Thoracic aorta (tissue), 2 donors: ENCODE measurements at places on chromosomes 11 and 22. TPM values are rescaled to one million over a fixed set of nuclear protein-coding genes. Genes with fewer than 3 reads are reported as not detected.

- no peak for DNase-seq
These were observed 7.3 kb downstream of the HEPHL1 start for GRCh38 chr11:94028436-94028835.

DNA sequence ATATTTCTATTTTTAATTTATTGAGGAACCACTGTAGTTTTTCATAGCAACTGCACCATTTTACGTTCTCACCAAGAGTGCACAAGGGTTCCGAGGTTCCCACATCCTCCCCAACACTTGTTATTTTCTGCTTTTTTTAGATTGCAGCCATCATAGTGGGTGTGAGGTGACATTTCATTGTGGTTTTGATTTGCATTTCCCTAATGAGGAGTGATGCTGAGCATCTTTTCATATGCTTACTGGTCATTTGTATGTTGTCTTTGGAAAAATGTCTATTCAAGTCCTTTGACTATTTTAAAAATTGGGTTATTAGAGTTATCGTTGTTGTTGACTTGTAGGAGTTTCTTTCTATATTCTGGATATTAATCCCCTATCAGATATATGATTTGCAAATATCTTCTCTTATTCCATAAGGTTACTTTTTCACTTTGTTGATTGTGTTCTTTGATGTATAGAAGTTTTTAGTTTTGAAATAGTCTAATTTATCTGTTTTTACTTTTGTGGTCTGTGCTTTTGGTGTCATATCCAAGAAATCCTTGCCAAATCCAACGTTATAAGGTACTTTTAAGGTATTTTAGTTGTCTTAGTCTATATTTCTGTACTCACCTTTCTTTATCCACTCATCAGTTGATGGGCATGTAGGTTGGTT, 9.0 kb downstream of the NEAT1 start:
- DNase-seq, result no peak

DNA sequence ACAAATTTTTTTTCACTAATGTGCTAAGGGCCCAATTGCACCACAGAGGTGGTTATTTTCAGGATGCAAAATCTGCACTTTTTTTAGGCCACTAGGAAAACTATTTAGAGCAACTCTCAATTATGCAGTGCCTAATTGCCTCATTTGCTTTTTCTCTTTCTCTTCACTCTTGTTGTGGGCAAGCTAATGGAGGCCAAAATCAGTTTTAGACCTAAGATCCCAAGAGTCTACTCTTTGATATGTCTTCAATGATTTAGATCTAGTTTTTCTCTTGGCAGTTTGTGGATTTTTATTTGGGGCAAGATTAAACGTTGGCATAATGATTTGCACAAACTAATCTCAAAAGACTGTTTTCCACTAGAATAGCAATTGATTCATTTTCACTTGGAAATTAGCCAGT, 1996.9 kb downstream of the LRRC4C start:
- no peak for DNase-seq

GRCh38 chr11:127458561-127458960, 458.0 kb upstream of the KIRREL3 start:
- DNase-seq, result no peak

GRCh38 chr11:24391167-24391566, 105.7 kb upstream of the LUZP2 start:
- DNase-seq, result no peak

DNA sequence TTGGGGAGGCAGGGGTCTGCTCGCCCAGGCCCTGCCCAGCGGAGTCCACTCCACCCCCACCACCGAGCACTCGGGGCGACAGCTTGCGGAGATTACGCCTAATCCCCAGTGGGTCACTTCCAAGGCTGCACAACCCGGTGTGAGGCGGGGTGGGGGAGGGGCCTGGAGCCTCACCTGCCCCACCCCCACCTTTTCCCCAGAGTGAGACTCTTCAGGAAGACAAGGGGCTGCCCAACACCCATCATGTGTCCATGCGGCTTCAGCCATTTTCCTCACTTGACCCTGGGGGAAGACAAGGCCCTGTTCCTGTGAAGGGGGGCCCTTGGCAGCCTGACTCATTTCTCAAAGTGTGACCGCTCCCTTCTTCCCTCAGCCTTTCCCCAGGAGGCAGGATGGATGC, 12.5 kb downstream of the SYNGR1 start:
- no peak for DNase-seq

GRCh38 chr22:49088801-49089791, 738.6 kb downstream of the BRD1 start:
- no peak for DNase-seq

GRCh38 chr11:78652843-78653239, 78.2 kb upstream of the NARS2 start:
- no peak for DNase-seq

- DNase-seq, result no peak
These were observed 55.0 kb downstream of the DNAJC24 start for GRCh38 chr11:31424652-31425051.

- no peak for DNase-seq
These were observed 69.3 kb downstream of the KCNC1 start for GRCh38 chr11:17803754-17804334.

GRCh38 chr11:31810779-31811647, at the start of gene PAX6:
PAX6 (minus strand) TSS chr11:31811322; CDS start chr11:31806411, 4,911 bp downstream.
- DNase-seq, result no peak

DNA sequence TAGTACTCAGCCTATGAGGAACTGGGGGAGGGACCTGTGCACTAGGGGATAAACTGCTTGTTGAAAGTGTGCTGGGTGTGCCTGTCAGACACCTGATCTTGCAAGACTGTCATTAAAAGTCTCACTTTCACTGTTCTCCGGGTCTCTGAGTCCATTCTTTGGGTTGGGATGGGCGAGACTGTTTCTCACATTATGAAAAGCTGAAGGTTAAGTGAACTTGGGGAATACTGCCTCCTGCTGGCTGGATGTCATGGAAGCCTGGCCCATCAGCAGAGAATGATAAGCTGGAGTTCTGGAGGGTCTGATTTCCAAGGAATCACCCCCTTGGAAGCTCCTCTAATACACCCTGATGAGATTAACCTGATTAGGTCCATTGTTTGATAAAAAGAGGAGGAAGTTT, 9.0 kb upstream of the VPREB1 start:
- DNase-seq, result no peak

- DNase-seq, result no peak
These were observed 145.5 kb upstream of the BLID start for GRCh38 chr11:122261546-122261945.

- no peak for DNase-seq
These were observed 41.9 kb downstream of the SVIP start for GRCh38 chr11:22787551-22788162.

- no peak for DNase-seq
These were observed 51.5 kb downstream of the NEU3 start for GRCh38 chr11:75040167-75040770.

GRCh38 chr11:115580927-115581680, 76.9 kb upstream of the CADM1 start:
- DNase-seq, result no peak

DNA sequence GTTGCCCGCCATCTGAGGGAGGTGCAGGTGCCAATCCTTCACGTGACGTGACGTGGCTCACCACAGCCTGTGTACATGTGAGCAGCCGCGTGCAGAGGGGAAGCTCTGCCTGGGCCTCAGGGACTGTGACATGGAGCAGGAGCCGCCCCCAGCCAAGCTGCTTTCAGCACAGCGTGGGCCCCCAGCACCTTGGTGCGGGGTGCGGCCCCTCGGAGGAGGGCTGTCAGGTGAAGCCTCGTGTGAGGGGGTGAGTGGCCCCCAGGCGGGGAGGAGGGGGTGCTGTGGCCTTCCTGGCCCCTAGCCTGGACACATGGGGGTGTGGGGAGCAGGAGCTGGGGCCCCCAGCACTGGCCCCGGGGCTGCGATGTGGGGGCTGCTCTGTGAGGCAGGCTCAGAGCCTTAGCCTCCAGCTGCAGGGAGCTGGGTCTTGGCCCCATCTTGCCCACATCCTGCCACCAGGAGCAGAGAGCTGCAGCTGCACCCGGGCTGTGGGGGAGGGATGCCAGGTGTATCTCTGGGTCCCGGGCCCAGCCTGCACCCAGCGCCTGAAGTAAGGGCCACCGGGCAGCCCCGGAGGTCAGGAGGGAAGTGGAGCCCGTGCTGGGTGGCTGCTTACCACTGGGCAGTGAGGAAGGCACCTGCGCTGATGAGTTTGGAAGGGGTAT, at the start of gene ADORA2A:
TSS of gene ADORA2A (plus strand) at position 100 of the 665 bp plus-strand sequence. CDS start 5,806 bp downstream, outside the sequence.
- DNase-seq, result no peak

DNA sequence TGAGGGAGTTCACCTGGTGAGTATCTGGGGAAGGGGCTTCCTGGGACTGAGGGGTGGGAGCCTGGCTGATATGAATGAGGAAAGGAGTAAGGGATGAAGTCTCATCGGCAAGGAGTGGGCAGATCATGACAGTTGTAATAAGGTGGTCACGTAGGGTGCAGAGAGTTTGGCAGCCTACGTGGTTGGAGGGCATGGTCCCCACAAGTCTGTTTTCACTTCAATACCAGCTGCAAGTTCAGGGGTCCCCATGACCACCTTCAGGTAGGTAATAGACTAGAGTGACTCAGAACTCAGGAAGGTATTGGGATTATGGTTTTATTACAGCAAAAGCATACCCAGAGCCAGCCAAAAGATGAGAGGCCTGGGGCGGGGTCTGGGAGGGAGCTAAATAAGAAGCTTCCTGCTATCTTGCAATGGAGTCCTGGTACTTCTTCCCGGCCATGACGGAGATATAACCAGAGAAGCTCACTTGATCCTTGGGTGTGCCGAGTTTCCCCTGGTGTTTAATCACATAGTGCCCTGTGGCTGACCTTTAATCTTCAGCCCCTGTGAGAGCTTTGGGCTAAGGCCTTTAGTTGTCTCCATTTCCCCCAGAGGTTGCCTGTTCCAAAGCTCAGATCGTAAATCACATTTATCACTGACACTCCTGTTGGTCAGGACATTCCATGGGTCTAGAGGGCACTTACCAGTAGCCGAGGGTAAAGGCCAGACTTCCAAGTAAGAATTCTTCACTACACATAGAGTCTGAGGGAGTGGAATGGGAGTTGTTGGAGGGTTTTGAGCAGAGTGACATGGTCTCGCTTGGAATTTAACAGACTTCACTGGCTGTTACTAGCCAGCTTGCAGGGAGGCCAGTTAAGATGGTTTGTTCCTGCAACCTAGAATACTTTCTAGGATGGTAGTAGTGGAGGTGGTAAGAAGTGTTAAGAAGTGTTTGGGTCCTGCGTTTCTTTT, 9.1 kb downstream of the SLC3A2 start:
- DNase-seq, result no peak

DNA sequence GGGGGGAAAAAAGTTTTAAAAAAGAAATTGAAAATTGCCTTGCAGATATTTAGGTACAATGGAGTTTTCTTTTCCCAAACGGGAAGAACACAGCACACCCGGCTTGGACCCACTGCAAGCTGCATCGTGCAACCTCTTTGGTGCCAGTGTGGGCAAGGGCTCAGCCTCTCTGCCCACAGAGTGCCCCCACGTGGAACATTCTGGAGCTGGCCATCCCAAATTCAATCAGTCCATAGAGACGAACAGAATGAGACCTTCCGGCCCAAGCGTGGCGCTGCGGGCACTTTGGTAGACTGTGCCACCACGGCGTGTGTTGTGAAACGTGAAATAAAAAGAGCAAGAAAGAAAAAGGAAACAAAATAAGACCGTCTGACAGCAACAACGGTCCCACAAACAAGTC, 964.9 kb downstream of the NTM start:
- DNase-seq, result no peak

- DNase-seq, result no peak
These were observed 62.7 kb downstream of the WNT7B start for GRCh38 chr22:45914309-45914708.

GRCh38 chr11:19712281-19713195, at the start of gene NAV2:
NAV2 (plus strand) TSS chr11:19712837; CDS start chr11:19713696, 859 bp downstream.
- peak; percentile 65 for DNase-seq

The MB gene
- total RNA-seq, result not detected

The FOLR1 gene
- not detected for total RNA-seq

The SLC15A3 gene
- total RNA-seq, result 29.5 TPM

The GLYATL2 gene
- total RNA-seq, result not detected

The MIEF1 gene
- total RNA-seq, result 36.9 TPM

The NXPE1 gene
- total RNA-seq, result not detected

The TRPM5 gene
- not detected for total RNA-seq

The MOGAT2 gene
- total RNA-seq, result not detected

The CSTPP1 gene
- total RNA-seq, result 23.4 TPM

The OR5B21 gene
- total RNA-seq, result not detected

The TSPAN32 gene
- total RNA-seq, result 2.5 TPM

The ASRGL1 gene
- 39.7 TPM for total RNA-seq

The CALCA gene
- not detected for total RNA-seq
